Lower leg skin (tissue), 4 donors: ENCODE measurements at places on chromosomes 5 and 9.

DNA sequence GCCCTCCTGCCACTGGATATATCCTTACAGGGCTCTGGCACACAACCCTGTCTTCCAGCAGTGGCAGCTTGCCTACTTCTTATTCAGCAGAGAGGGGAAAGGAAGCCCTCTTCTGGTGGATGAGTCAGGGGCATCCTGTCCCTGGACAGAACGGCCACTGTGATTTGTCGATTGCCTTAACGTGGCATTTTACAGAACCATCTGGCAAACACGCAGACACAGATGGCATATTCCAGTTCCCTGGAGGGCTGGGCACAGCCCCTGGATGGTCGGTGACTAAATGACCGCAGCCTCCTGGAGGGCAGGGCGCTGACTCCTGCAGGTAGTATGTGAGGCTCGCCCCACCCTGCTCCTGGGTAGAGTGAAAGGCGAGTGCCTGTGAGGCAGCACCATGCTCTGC lies 62.1 kb downstream of the DCP2 start:
- no peak for DNase-seq

DNA sequence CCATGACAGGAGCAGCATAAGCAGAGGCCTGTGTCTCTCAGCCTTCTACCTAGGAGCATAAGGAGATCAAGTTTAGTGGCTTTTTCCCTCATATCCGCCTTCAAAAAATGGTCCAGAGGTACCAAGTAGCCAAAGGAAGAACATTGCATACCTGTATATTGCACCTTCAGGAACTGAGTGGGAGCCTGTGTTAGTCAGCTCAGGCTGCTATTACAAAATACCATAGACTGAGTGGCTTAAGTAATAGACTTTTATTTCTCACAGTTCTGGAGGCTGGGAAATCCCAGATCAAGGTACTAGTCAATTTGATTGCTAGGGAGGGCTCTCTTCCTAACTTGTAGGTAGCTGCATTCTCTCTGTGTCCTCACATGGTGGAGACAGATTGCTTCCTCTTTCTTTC lies 597.4 kb upstream of the PTGER4 start:
- DNase-seq: no peak

GRCh38 chr9:137516144-137516917 lies 33.9 kb downstream of the PNPLA7 start:
- no peak for DNase-seq

DNA sequence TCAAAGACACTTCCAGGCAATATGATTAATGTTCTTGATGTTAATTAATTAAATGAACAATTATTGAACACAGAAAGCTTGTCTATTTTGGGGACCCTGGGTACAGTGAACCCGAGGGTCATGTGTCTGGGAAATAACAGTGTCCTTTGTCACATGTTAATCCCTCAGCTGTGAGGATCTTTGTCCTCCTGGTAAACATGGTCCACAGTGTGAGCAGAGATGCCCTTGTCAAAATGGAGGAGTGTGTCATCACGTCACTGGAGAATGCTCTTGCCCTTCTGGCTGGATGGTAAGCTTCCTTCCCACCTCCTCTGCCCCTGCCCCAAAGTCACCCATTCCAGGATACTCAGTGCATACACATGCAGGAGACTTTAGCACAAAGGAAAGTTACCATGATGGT lies 107.9 kb downstream of the MEGF10 start:
- no peak for DNase-seq

DNA sequence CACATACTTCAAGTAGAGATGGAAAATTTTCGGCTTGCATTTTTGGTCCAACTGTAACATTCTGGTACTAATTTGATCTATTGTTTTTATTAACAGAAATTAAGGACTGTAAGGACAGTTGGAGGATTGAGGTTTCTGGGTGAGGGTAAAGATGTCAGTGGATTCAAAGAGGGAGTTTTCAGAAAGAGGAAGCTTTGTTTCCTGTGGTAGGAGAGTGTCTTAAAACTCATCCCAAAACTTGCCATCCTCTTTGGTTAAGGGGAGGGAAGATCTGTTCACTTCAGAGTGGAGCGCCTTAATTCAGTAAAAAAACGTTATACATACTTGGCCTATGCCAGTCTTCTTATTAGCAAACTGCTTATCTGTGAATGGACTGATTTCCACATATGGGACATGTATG lies 13.8 kb downstream of the CNTRL start:
- no peak for DNase-seq

GRCh38 chr5:14039576-14039975 lies 95.1 kb upstream of the DNAH5 start:
- DNase-seq: no peak
